CD4-positive, alpha-beta T cell treated with Interleukin-1 beta for 1 hour (primary cell): ENCODE measurements at places on chromosomes 1 and 21.

GRCh38 chr1:201518071-201518470 is 11.1 kb upstream of the CSRP1 start:
- no peak for DNase-seq

DNA sequence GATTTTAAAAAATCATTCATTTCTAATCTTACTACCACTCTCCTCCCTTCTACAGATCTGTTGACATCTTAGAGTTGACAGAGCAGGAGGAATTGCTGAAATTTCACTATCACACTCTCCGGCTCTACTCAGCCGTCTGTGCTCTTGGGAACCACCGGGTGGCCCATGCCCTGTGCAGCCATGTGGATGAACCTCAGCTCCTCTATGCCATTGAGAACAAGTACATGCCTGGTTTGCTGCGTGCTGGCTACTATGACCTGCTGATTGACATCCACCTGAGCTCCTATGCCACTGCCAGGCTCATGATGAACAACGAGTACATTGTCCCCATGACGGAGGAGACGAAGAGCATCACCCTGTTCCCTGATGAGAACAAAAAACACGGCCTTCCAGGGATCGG is 276.7 kb downstream of the ZP4 start:
- DNase-seq = no peak

DNA sequence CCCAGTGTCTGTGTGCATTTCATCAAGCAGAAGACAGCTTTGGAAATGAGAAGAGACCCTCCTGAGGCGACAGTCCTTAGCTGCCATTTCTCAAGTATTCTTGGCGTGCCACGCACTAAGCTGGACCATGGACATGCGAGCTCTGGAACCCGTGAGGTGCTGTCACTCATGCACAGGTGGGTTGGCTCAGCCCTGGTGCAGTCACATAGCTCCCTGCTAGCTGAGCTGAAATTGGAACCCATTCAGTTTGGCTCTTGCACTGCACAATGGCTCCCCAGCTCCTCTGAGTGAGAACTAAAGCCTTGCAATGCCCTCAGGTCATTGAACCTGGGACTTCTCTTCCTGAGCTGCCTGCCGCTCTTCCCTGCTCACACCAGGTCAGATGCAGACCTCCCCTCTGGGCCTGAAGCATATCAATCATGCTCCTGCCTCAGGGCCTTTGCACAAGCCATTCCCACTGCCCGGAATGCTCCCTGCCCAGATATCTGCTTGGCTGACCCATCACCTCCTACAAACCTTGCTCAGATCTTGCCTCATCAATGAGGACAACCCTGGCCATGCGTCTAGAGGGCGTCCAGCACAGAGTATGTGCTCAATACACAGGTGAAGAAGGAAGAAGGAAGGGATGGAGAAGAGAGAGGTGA is 6.3 kb upstream of the SRARP start:
- no peak for DNase-seq

GRCh38 chr1:32915766-32916706 is 14.8 kb upstream of the TMEM54 start:
- no peak for DNase-seq

DNA sequence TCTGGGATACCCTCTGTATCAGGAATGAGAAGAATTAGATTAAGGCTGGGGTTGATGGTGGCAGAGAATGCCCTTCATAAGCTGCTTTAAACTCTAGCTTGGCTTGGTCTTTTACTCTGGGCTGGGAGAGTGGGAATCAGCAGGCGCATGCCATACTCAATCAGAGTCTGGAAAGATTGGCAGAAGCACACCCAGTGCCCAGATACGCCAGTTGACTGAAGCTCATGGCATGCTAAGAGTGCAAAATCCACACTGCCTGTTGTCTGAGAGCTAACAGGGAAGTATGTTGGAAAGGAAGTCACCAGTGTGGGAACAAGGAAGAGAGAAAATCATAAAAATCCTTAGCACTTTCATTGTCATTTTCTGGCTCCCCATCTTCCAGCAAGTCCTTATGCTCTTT is 53.0 kb downstream of the HMCN1 start:
- no peak for DNase-seq

GRCh38 chr1:207884266-207885029 is 26.5 kb downstream of the CD34 start:
- no peak for DNase-seq

DNA sequence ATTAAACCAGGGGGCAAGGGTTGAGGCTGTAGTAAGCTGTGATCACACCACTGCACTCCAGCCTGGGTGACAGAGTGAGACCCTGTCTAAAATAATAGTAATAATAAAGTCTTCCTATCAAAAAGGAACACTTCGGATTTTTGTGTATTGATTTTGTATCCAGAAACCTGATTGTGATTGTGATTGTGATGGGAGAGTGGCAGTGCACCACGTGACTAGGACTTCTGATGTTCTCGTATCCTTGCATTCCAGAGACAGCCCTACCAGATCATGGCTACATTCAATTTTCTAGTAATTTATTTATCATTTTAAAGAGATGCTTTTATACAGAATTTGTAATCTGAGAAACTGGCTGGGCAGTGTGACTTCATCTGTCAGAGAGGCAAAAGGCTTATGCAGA is 2.6 kb upstream of the KIF1B start:
- DNase-seq = no peak

DNA sequence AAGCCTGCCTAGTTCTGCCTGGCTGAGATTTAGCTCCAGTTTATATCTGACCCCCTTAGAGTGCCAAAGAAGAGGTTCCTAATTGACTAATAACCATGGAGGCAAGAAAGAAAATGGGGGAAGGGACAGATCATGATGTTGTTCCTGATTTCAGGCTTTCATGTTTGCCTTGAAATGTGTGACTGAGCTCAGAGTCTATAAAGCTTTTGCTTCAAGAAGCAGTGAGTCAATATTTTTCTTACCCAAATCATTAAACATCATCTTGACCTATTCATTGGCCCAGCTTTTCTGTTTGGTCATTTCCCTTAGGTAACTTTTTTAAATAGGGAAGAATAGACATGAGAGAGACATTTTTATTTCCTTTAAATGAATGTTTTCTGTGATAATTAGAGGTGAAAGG is 55.9 kb downstream of the HHAT start:
- no peak for DNase-seq

- no peak for DNase-seq
Measured at GRCh38 chr1:156666862-156667609, 10.2 kb downstream of the NES start.

DNA sequence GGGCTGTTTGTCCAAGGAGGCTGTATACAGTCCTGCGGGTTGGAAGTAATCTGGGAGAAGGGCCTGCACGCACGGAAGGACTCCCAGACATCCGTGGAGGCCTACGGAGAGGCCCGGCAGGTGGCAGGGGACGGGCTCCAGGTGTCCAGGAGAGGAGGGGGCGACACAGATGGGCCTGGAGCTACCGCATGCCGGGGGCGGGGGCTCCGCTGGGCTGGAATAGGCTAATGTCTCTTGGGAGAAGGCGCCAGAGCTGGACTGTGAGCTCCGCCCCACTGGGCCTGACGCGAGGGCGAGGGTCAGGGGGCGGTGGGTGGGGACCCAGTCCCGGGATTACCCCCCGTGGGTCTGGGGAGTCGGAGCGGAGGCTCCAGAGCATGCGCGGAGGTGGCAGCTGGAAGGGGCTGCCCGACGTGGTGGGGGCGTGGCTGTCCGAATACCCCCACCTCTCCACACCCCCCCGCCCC is 659 bp downstream of the AGO1 start:
- peak; percentile 59 for DNase-seq

DNA sequence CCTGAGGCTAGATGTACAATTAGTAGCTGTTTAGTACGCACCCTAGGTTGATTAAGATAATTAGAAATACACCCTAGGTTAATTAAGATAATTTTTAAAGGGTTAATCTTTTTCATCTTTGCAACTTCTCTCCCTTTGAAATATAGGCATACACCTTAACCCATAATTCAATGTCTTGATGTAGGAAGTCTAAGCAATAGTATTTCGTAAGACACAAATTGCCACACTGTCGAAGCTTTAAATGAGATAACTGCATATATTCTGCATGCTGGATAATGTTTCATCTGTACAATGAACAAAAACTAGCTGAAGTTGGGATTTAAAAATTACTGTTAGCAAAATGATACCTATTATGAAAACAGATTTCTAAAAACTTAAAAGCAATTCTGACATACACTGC is 122.9 kb downstream of the EVI5 start:
- no peak for DNase-seq

DNA sequence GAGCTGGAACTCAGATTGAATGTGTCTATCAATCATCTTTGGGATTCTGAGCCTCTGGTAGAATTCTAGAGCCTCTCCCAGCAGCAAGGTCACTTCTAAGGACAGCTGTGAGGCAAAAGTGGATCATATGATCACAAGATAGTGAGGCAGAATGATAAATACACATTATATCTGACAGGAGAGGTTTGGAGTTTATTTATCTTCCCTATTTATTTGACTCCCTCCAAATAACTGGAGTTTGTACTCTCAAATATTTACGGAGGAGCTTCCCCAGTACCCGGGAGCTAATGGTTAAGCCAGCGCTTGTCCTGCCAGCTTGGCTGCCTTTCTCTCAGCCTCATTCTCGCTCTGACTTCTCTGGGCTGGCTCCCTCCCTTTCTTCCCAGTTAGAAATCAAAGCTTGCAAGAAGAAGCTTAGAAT is 2.3 kb downstream of the HMGCS2 start:
- DNase-seq = no peak

DNA sequence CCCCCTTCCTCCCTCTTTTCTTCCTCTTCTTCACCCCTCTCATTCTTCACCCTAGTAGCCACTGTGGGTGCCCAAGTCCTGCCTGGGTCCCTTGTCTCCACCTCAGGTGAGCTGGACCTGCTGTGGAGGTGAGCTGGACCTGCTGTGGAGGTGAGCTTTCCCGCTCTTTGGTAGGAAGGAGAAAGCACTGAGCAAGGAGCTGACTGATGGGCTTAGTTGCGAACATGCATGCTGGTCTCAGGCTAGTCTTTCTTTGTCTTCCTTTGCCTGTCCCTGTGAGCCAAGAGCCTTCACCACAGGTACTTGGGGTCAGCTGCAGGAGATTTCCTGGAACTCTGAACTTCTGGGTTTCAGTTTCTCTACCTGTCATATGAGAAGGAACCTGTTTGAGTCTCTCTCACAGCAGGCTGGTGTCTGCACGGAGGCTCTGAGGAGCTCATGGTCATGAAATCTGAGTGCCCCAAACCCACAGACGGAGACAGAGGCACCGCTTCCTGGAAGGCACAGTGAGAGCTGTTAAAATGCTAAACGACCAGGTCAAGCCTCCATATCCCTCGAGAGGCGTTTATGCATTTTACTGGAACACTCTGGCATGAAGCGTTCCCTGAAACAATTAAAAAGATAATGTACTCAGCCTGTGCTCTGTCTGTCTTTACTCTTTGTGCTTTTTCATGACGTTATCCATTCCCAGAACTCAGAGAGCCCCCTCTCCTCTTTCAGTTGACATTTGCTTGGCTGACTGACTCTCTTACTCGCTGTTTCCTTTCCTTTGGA is 69.5 kb downstream of the RHOU start:
- no peak for DNase-seq

DNA sequence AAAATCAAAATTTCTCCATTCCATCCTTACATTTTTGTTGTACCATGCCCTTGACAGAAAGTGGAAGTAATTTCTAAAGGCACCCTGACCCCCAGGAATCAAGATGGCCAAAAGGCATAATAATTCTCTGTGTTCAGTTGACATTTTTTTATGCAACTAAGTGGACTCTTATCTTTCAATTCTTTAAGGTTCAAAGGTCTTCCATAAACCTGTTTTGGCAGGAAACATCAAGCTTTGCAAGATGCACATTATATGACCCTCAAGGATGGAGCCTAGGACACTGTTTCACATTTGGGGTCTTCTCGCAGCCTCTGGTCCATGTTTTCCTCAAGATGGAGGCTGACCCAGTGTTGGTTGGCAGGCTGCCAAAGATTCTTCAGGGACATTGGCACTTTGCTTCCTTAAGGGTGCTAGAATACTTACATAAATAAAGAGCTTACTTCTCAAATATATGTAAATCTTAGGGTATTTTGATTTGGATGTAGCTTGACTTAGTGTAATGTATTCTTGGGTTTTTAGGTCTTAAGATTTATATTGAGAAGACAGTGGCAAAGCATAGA is 48.0 kb upstream of the COG2 start:
- no peak for DNase-seq

- no peak for DNase-seq
Measured at GRCh38 chr1:64887689-64888217, 78.6 kb downstream of the JAK1 start.

DNA sequence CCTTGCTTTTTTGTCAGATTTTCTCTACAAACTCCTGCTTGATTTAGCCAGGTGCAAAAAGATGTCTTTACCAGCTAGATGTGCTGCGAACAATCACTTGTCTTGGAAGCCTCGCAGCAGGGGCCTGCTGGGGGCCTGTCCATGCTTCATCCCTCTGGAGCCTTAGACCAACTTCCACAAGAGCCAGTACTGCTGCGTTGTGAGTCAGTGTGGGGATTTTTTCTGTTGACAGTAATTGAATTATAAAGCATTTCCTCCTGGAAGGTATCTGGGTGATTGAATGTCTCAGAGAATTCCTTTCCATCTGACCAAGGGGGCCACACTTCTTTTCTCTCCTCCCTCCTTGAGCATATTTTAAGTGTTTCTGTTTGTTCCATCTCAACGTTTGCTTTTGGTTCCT is 40.4 kb upstream of the LDLRAP1 start:
- no peak for DNase-seq

- no peak for DNase-seq
Measured at GRCh38 chr1:25727635-25728286, 72.2 kb upstream of the SELENON start.
